Uterus (tissue), 4 donors: ENCODE measurements at places on chromosomes 1 and 21. TPM values are rescaled to one million over a fixed set of nuclear protein-coding genes. Genes with fewer than 3 reads are reported as not detected.

Gene KIF2C
- not detected for total RNA-seq

Gene CENPF
- total RNA-seq = under 0.01 TPM

Gene TSPEAR
- total RNA-seq = 0.18 TPM

Gene KRTAP11-1
- not detected for total RNA-seq

Gene GBP7
- not detected for total RNA-seq

- H3K4me1 ChIP-seq = no peaks in the 10 kb centered on the region
- H3K27ac ChIP-seq = peak overlapping the region; percentile 84
- H3K27me3 ChIP-seq = no peaks in the 10 kb centered on the region
- no peak for DNase-seq
Measured at GRCh38 chr1:201955729-201956143, 433 bp downstream of the TIMM17A start.

DNA sequence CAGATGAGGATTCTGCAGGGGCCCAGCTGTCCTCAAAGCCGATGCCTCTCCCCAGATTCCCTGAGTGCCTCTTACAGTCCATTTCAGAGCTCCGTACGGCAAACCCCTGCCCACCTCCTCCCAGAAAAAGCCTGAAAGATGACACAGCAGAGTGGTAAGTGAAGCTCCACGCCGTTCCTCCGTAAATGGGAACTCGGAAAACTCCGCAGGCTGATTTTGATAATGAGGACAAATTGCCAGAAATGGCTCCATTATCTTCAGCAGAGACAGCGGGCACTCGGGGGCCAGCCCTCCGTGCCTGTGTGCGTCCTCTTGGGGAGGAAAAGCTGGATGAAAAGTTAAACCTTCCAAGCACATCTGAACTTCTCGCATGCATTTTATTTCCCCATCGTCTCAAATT, 81.1 kb downstream of the NPHP4 start:
- H3K36me3 ChIP-seq = no peaks in the 10 kb centered on the region
- no peak overlapping the region for H3K27ac ChIP-seq
- no peak for DNase-seq
- H3K27me3 ChIP-seq = no peaks in the 10 kb centered on the region
- no peaks in the 10 kb centered on the region for H3K4me1 ChIP-seq

DNA sequence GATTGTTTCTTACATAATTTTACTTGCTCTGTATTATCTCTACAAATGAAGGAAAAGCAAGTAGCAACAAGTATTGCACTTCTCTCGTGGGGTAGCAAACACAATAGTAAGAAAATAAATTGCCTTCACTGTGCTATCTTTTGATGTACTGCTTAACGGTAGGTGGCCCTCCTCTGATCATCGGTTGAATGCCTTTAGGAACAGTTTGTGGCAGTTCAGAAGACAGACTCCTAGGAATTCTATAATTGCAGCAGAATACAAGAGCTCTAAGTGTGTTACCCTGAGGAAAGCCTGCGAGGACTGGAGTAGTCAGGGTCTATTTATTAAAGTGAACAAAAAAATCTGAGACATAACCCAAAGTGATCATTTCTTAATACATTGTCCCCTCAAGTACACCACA, 1135.9 kb downstream of the KCNT2 start:
- H3K27ac ChIP-seq = no peak overlapping the region
- H3K27me3 ChIP-seq = no peaks in the 10 kb centered on the region
- H3K4me1 ChIP-seq = no peaks in the 10 kb centered on the region
- no peak overlapping the region for H3K4me3 ChIP-seq

GRCh38 chr1:2933431-2934155, 87.7 kb upstream of the ACTRT2 start:
- no peak for DNase-seq
- no peak overlapping the region for H3K27ac ChIP-seq
- H3K27me3 ChIP-seq = no peaks in the 10 kb centered on the region
- H3K36me3 ChIP-seq = no peaks in the 10 kb centered on the region
- no peak overlapping the region for H3K4me3 ChIP-seq
- no peaks in the 10 kb centered on the region for H3K4me1 ChIP-seq

GRCh38 chr1:109960745-109961094, 23.8 kb upstream of the AHCYL1 start:
- no peaks in the 10 kb centered on the region for H3K27me3 ChIP-seq
- no peak overlapping the region for H3K4me3 ChIP-seq
- no peak for DNase-seq

DNA sequence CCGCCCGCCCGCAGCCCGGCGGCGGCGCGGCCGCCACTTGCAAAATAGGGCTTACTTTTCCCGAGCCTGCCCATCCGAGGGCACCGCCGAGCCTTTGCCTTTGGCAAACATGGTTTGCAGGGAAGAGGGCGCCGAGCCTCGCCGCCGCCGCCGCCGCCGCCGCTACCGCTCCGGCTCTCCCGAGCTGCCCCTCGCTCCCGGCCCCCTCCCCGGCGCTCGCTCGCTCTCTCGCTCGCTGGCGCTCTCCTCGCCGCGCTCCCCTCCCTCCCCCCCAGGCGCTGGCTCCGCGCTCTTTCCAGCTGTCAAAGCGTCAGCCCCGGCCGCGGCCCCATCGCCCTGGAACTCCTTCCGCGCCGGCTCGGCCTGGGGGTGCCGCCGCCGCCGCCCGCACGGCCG, 298 bp downstream of the SSBP3 start:
- H3K36me3 ChIP-seq = no peaks in the 10 kb centered on the region
- peak overlapping the region; percentile 96 for H3K27ac ChIP-seq
- no peaks in the 10 kb centered on the region for H3K27me3 ChIP-seq
- H3K4me3 ChIP-seq = peak overlapping the region; percentile 57

GRCh38 chr1:197799271-197799670, 24.0 kb upstream of the DENND1B start:
- no peak for DNase-seq
- no peaks in the 10 kb centered on the region for H3K36me3 ChIP-seq
- H3K27ac ChIP-seq = no peak overlapping the region
- H3K27me3 ChIP-seq = no peaks in the 10 kb centered on the region
- H3K4me3 ChIP-seq = no peak overlapping the region

GRCh38 chr1:223620297-223620897, 45.1 kb downstream of the CAPN8 start:
- H3K27ac ChIP-seq = no peak overlapping the region
- no peak for DNase-seq
- no peaks in the 10 kb centered on the region for H3K4me1 ChIP-seq
- no peaks in the 10 kb centered on the region for H3K36me3 ChIP-seq

- no peaks in the 10 kb centered on the region for H3K4me1 ChIP-seq
- H3K27me3 ChIP-seq = no peaks in the 10 kb centered on the region
- no peaks in the 10 kb centered on the region for H3K36me3 ChIP-seq
- no peak overlapping the region for H3K27ac ChIP-seq
- H3K4me3 ChIP-seq = no peak overlapping the region
Measured at GRCh38 chr21:37587203-37587602, 220.6 kb downstream of the DYRK1A start.

DNA sequence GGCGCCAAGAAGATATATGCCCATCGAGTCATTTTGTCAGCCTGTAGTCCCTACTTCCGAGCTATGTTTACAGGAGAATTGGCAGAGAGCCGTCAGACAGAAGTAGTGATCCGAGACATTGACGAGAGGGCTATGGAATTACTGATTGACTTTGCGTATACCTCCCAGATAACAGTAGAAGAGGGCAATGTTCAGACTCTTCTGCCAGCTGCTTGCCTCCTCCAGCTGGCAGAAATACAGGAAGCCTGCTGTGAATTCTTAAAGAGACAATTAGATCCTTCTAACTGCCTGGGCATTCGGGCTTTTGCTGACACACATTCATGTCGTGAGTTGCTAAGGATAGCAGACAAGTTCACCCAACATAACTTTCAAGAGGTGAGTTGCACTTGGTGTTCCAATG, 19.1 kb downstream of the KLHL20 start:
- H3K4me1 ChIP-seq = no peaks in the 10 kb centered on the region
- H3K27me3 ChIP-seq = no peaks in the 10 kb centered on the region
- DNase-seq = no peak
- H3K36me3 ChIP-seq = no peaks in the 10 kb centered on the region
- no peak overlapping the region for H3K4me3 ChIP-seq
- no peak overlapping the region for H3K27ac ChIP-seq

DNA sequence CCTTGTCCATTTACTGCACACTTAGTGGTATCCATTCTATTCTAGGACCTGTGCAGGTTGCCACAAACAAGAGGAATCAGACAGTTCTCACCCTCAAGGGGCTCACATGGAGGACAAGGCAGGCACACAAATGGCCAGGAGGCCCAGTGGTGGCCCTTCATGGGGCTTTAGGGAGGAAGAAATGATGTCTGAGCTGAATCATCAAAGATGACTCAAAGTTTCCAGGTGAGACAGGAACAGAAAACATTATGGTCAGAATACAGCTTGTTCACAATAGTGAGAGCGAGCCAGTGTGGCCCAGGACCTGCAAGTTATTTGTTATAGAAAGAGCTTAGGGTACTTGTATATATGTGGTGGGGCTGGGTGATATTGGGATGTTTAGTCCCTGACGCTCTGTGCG, 26.4 kb downstream of the SHISAL2A start:
- no peak overlapping the region for H3K27ac ChIP-seq
- no peaks in the 10 kb centered on the region for H3K27me3 ChIP-seq
- no peaks in the 10 kb centered on the region for H3K4me1 ChIP-seq
- DNase-seq = no peak
- no peaks in the 10 kb centered on the region for H3K36me3 ChIP-seq
- H3K4me3 ChIP-seq = no peak overlapping the region

DNA sequence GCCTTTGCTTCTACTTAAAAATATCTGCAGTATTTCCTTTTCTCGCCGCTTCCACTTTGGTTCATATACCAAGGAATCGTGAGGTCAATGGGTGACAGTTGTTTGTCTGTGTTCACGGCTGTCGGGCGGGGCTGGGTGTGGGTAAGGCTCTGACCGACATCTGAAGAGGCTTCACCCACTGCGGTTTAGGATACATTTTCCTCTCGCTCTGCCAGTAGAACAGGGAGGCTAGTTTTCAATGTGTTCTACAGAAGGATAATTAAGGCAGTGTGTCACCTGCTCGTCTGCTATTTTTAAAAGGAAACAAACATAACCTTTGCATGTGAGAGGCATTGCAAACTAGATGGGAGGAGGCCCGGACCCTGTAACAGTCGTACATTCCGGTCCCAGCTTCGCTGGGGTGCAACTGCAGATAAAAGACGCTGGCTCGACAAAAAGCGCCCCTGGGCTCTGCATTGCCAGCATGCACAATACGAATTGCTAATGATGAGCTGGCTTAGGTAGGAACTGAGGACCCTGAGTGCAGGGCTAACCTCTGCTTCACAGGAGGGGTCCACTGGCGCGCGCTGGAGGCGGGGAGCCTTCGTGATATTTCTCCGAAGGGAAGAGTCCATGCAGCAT, 8.5 kb upstream of the ERG start:
- no peaks in the 10 kb centered on the region for H3K27me3 ChIP-seq
- no peak overlapping the region for H3K4me3 ChIP-seq
- no peaks in the 10 kb centered on the region for H3K4me1 ChIP-seq
- no peak overlapping the region for H3K27ac ChIP-seq

- DNase-seq = no peak
- H3K36me3 ChIP-seq = no peaks in the 10 kb centered on the region
- H3K27me3 ChIP-seq = no peaks in the 10 kb centered on the region
- no peak overlapping the region for H3K27ac ChIP-seq
- H3K4me1 ChIP-seq = no peaks in the 10 kb centered on the region
Measured at GRCh38 chr1:29757866-29758780, 521.8 kb downstream of the PTPRU start.
